ENCODE measurements at places on chromosomes 2 and 18. TPM values are rescaled to one million over a fixed set of nuclear protein-coding genes. Genes with fewer than 3 reads are reported as not detected.
A peak's percentile ranks its signal among the peaks of the same experiment; 100 is the strongest.

REG3A gene
- 1.4 TPM for polyA plus RNA-seq

CNDP2 gene
- polyA plus RNA-seq: 300 TPM

UGT1A10 gene
- polyA plus RNA-seq: 0.06 TPM

SLC39A10 gene
- polyA plus RNA-seq: 28.5 TPM

EPB41L3 gene
- 65.5 TPM for polyA plus RNA-seq

MARS2 gene
- 8.9 TPM for polyA plus RNA-seq

DNAJC5G gene
- 0.19 TPM for polyA plus RNA-seq

DNA sequence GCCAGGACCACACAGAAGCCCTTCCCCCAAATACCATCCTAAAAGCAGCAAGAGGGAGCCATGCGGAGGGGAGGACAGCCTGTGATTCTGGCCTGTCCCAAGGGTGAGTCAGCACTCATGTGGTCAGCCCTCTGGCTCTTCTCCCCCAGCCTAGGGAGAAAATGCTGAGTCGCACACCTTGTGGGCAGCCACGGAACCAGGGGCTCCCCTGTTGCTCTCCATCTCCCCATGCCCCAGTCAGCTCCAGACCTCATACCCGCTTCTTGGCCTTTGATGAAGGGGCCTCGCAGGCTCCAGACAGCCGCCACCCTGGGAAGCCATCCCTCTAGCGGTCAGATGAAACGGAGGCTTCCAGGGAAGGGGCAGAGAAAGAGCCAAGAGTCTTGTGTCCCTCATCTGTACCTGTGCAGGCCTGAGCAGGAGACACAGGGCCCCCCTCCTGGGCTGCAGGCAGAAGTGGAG lies 181.3 kb upstream of the SIX2 start:
- DNase-seq: no peak

DNA sequence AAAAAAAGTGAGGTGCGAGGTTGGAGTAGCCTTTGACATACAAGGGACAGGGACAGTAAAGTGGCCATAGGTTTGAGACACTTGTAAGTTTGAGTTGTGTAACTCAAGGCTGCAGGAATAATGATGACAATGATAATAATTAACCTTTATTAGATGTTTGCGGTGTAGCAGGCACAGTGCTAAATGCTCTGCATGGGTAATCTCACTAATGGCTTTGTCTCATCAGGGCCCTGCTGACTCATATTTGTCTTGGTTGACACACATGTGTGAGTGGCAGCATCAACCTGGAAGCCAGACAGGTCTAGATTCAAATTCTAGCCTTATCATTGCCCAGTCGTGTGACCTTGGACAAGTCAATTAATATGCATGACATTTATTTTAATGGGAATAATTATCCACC lies 126.2 kb downstream of the FSHR start:
- DNase-seq: no peak

GRCh38 chr2:144469798-144470197 lies 50.1 kb downstream of the ZEB2 start:
- no peak for DNase-seq

DNA sequence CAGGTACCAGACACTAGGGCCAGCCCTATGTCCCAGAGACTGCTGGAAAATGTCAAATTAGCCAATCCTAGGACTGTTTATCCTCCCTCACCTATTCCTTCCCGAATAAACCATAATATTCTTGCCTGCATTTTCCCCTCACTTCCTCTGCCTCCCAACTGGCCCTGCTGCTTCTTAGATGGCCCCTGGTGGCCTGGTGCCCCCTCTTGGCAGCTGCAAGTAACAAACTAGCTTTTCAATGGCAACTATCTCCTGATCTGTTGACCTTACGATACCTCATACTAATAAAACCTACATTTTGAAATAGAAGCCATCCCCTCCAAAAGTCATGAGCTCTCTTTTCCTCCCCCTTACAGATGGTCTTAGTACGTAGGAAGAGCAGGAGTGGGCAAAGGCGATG lies 132.0 kb downstream of the ALPK2 start:
- DNase-seq: no peak

- no peak for DNase-seq
Measured at GRCh38 chr2:18856765-18857164, 267.4 kb upstream of the NT5C1B start.

GRCh38 chr2:146458585-146458984 lies 1386.2 kb upstream of the ACVR2A start:
- no peak for DNase-seq

DNA sequence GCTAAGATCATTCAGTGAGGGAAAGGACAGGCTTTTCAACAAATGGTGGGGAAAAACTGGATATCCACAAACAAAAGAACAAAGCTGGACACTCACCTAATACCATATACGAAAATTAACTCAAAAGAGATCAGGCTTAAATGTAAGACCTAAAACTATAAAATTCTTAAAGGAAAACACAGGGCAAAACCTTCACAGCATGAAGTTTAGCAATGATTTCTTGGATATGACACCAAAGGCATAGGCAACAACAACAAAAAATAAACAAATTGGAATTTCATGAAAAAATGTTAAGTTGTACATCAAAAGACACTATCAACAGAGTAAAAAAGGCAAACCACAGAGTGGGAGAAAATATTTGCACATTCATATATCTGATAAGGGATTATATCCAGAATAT lies 28.3 kb downstream of the PIAS2 start:
- no peak for DNase-seq

DNA sequence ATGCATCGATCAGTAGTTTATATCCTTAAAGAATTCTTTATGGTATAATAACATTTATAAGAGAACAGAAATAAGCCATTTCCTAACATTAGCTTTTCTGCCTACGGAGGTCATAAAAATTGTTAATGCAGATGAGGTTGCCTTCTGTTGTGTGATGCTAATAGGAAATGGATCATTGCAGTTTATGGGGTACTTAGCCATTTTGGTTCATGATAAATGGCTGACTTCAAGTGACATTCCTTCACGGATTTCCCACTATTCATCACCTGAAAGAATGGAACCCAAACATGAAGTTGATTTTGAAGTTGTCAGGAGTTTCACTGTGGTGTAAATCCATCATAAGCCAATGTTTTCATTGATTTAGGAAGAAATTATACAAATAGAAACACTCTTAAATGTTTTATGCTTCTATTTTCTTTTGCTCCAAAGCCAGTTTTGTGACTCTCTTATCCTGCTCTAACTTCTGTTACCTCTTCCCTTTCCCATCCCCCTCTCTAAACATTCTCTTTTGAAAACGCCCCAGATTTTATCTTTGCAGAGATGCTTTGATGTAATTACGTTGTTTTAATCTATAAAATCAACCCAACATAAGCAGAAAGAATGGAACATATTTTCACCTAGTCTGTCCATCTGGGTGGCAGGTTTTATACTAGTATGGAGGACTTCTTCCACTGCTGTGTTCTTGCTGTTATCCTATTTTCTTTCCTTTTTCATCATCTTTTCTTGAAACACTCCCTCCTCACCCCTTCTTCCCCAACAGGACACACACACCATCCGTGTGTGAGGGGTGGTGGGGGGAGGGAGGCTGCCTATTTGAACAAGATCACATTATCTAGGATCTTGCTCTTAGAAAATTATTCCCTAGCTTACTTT lies 58.2 kb downstream of the GREB1L start:
- no peak for DNase-seq

- no peak for DNase-seq
Measured at GRCh38 chr2:111622859-111623258, 261.1 kb downstream of the ANAPC1 start.

- no peak for DNase-seq
Measured at GRCh38 chr18:43720041-43720440, 442.8 kb upstream of the SYT4 start.

DNA sequence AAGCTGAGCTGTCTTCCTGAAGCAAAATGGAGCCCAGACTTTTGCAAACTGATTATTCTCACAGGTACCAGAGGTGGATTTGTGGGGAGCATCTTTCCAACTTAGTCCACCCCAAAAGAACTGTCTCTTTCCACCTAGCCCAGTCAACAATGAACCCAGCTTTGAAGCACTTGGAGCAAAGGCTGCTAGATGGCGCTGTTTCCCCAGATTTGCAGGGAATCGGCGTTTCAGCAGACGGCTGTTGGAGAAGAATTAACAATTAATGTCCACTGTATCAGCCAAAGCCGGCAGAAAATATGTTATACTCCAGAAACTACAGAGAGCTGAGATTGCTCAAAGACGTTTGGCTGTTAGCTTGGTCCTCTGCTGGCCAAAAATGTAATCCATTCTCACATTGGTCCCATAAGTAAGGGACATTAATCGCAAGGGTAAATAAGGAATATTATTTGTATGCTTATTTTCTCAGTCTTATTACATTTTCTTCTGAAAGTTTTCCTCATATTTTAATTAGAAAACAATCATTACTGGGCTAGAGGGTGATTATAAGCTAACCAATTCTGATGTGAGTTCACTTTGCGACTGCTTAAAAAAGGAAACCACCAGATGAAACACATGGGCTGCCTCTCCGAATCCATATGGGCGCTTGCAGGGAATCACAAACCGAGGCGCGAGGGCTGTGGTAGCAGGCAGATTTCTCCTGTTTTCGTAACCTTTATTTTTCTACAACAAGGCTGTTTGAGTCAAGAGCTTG lies 423.8 kb upstream of the MEX3C start:
- peak; percentile 20 for DNase-seq

DNA sequence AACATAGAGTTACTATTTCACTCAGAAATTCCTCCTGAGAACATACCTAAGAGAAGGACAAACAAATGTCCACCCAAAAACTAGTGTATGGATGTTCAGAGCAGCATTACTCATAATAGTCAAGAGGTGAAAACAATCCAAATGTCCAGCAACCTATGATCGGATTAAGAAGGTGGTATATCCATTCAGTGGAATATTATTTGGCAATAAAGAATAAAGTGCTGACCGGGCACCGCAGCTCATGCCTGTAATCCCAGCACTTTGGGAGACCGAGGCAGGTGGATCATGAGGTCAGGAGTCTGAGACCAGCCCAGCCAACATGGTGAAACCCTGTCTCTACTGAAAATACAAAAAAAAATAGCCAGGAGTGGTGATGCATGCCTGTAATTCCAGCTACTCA lies 182.8 kb upstream of the AGAP1 start:
- DNase-seq: no peak

DNA sequence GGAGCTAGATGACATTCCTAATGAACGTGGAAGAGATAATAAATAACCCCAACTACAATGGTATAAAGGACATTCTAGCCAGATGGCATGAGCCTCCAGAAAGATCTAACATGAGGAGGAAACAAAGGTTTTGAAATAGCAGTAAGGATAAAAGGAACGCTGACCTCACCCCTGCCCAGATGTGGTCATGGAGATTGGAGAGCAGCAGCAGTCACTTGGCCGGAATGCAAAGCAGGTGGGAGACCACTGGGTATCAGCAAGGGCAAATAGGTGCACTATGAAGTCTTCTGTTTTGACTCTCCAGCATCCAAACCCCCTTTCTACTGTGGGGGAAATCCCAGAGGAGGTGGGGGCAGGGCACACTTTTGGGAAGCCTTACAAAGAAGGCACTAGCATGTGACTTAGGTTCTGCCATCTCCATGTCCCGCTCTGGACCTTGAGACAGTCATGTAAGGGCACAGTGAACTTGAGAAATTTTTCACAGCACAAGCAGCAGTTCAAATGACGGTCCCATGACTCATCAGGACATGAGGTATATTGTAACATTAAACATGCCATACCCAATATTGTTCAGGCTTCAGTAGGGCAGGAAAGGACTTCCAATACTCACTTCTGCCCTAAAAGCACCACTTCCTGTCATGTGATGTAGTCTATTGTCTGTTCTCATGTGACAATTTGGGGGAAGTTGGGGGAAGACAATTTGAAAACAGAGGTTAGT lies 55.2 kb downstream of the METTL4 start:
- DNase-seq: peak; percentile 46

DNA sequence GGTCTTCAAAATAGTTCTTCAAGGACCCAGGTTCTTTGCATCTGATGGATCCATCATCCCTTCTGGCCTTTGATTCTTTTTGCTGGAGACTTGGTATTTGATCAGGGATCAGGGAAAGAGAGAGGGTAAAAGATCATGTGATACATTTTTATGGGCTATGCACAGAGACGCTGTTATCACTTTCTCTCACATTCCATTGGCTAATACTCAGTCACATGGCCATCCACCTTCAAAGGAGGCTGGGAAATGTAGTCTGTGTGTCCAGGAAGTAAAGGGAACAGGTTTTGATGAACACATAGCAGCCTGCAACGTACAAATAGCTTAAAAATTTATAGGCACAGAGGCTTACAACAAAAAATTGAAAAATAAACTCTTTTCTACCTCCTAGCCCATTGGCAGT lies 629.6 kb upstream of the FANCL start:
- DNase-seq: no peak

- no peak for DNase-seq
Measured at GRCh38 chr2:102266204-102266603, 45.2 kb upstream of the IL1RL1 start.

- peak; percentile 30 for DNase-seq
Measured at GRCh38 chr2:54838585-54839035, 115.1 kb downstream of the EML6 start.

DNA sequence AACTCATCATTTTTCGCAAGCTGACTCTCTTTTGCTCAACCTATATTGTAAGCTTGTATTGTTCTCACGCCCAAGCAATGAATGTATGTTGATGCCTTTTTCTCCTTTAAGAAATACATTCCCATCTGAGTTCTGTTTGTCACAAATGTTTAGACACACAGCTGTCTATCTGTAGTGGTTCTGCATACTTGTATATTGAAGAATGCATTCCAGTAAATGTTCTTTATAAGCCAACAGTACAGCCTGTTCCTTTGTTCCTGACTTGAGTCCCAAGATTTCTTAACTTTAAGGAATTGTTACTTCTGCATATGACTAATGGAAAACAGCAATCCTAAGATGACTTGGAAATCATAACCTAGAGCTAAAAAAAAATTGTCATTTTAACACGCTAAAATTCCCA lies 849.1 kb upstream of the POU3F3 start:
- no peak for DNase-seq

- peak; percentile 84 for DNase-seq
Measured at GRCh38 chr18:36176177-36176584, 11.1 kb upstream of the MOCOS start.

- DNase-seq: no peak
Measured at GRCh38 chr2:75021672-75022071, 63.2 kb downstream of the POLE4 start.

DNA sequence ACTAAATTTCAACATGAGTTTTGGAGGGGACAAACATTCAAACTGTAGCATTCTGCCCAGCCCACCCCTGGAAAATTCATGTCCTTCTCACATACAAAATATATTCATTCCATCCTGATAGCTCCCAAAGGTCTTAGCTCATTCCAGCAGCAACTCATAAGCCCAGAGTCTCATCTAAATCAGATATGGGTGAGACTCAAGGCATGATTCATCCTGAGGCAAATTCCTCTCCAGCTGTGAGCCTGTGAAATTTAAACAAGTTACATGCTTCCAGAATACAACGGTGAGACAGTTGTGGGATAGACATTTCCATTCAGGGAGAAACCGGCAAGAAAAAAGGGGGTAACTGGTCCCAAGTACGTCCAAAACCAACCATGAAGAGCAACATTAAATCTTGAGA lies 43.5 kb upstream of the FAHD2A start:
- no peak for DNase-seq

- no peak for DNase-seq
Measured at GRCh38 chr2:75100801-75101151, 98.5 kb downstream of the TACR1 start.
